ENCODE measurements at places on chromosomes 5 and 9.

GRCh38 chr9:69136779-69137178 is 37.3 kb upstream of the TJP2 start:
- no peak for DNase-seq

DNA sequence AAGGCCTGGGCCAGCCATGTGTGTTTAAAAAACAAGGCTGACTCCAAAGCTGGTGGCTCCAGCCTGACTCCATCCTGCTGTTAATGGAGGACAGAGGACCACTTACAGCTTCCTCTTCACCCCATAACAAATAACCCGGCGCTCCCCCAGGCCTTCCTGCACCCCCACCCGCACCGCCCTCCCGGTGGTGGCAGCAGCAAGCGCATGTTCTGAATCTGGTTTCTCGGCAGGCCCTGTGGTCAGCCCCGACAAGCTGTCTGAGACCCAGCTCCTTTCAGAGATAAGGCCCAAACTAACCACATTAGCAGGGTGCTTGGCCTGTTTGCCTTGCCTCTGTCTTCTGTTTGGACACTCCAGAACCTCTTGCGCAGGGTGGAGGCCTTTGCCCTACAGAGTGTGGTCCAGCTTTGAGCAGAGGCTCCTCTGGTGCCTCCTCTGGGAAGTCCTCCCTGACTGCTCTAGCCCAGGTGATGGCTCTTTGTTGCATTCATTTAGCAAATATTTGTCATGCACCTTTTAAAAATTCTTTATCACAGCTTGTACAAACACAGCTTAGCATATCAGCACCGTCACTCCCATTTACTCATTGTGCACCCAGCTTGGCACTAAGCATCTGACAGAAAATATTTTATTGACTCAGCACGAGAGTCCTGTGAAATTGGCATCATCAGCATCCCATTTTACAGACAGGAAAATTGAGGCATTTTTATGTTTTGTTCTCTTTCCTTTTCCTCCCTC is 78.4 kb downstream of the NDFIP1 start:
- no peak for DNase-seq

DNA sequence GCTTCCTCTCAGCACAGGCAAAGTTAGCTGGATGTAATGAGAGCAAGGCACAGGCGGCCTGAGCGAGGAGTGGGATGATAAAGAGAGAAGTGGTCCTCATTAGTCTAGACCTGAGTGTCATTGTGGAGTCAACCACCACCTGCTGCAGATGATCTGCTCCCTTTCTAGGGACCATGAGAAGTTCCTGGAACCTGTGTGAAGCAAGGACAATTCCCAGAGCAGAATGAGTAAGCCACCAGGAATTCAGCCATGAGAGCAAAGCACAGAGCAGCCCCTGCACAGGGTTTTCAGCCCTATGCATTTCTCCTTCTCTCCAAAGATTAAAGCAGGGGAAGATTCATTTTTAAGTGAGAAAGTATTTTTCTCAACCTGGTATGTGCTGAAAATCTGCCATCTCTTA is 146.8 kb upstream of the SPEF2 start:
- DNase-seq = no peak

DNA sequence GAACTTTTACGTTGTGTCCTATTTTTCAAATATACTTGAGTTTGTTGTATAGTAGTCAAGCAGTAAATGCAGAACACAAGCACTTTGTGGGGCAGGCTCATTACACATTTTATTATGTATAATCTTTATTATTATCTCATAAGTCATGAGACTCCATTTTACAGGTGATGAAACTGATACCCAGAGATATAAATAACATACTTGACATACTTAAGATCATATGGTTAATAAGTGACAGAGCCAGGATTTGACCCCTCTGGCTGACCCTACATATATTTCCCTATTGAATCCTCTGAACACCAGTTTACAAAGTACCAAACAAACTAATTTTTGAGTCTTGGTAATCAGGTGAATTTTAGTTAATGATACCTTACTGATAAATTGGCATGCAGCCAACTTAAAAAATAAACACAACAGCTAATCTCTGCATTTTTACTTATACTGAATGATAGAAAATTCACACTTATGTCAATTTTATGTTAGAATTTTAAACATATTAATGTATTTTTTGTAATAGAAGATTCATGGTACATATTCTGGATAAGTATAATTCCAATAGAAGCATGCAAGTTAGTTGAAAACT is 305.0 kb upstream of the MEF2C start:
- no peak for DNase-seq

DNA sequence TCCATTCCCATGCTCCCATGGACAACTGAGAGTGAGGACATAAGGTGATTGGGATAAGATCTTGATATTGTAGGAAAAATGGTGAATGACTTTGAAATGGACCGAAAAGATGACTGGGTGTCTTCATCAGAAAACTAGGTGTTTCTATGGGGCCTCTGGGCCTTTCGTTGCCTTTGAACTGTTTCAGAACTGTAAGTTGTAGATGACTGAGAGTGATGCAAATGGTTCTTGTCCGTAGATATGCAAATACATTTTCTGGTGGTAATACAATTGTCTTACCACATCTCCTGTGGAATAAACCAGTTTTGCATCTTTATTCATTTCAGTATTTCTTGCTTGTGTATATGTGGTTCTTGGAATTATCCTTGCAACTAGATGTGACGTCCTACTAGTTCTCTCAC is 16.0 kb upstream of the TEX48 start:
- DNase-seq = no peak

- DNase-seq = no peak
Measured at GRCh38 chr9:123246534-123246933, 21.9 kb downstream of the STRBP start.

DNA sequence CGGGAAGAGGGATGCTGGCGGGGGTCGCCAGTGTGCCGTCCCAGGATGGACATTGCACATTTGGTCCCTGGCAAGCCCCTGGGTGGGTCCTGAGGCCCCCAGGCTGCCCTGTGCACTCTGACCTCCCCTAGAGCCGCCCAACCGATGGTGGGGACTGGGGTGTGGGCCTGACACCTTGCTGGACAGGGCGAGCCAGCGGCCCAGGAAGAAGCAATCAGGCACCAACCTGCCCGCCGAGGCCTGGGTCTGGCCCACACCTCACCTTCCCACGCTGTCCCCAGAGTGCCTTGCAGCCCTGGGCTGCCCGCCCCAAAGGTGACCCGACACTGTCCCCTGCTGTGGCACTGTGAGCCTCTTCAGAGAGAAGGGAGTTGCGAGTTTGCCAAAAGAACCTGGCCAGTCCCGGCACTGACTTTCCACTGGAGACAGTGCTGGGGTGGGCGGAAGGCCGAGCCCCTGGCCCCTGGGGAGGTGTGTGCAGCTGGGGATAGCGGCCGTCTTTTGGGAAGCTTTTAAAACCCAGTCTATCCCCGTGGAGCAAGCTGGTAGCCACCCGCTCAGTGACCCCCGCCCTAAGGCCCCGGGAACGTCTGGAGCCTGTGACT is 12.0 kb upstream of the NRARP start:
- DNase-seq = no peak

- DNase-seq = no peak
Measured at GRCh38 chr5:123549256-123549904, 37.4 kb downstream of the CSNK1G3 start.

GRCh38 chr5:135950611-135951010 is 4.2 kb downstream of the LECT2 start:
- DNase-seq = no peak

DNA sequence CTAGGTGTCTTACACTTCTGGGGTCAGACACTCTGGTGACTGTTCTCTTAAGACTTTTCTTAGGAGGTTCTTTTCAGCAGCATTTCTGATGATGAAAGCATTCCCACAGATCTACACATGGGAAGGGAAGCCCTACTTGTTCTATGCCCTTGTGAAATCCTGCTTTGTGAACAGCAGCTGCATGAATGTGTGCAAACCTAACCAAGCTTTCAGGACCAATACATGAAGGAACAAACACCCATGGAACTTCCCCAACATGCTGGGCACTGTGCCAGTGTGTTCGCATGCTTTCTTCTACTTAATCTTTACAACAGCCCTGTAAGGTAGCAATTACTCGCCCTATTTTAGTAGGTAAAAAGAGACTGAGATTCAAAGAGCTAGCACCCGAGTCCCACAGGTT is 439.9 kb upstream of the KLF4 start:
- no peak for DNase-seq

DNA sequence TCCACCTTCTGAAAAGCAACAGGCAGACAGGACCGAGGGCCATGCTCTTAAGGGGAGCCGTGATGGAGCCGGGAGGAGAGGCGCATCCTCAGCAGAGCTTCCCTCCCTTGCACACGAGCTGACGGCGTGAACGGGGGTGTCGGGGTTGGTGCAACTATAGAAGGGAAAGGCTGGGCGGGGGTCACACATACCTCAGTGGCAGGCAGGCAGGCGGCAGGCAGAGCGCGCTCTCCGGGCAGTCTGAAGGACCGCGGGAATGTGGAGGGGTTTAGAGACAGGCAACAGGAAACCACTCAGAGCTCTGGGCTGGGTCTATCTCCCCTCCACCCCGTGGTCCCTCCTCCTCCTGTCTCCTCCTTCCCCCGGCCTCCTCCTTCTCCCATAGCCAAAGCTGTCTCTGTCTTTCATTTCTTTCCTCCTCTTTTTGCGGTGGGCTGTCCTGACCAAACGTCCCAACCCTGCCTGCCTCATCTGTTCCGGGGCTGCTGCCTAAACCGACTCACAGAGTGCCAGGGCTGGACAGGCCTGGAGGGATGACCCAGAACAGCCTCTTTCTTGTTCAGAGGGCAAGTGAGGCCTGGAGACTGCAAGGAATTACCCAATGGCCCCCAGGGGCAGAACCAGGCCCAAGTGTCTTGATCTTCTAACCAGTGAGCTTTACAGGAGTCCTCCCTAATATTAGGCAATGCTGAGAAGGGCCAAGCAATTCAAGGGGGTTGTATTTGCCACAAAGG is at the start of gene SPARC:
SPARC (minus strand) TSS at position 242 of the 734 bp plus-strand sequence. CDS start 10,727 bp downstream, outside the sequence.
- DNase-seq = peak; percentile 54

DNA sequence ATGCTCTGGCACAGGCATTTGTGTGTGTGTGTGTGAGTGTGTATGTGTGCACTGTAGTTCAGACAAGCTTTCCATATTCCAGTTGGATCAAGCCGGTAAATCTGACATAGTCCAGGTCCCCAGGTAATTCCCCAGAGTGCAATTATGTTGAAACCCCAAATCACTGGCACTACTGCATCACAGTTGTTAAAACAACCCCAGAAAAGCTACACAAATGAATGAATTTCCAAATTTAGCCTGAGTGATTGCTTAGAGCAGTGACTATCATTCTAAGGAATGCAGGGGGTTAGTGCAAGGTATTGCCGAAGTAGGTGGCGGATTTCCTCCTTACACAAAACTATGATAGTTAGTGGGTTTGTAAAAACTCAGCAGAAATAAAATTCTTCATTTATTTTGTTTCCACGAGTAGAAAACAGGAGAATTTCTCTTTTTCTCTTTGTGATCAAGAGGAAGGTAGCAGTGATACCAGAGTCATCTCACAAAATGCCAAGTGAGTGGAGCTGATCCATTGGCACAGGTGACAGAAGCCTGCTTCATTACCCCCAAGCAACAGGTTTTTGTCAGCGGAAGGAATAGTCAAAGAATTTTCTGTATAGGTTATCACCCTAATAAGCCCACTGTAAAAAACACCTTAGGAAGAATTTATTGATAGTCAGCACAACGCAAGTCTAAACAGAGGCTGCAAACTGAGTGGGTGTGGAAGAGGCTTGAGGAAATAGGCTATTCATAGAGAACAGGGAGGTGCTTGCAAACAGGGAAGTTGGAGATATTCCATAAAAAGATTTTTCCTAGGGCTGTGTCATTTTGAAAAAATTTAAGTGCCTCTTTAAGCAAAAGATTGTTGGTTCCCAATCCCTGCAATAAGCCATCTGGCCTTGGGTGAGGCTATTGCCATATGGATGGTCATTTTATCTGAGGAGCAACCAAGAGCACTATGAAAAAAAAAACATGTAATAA is 385.1 kb downstream of the CHSY3 start:
- no peak for DNase-seq

- peak; percentile 2 for DNase-seq
Measured at GRCh38 chr5:51960617-51961121, 577.4 kb downstream of the ISL1 start.

GRCh38 chr9:19440823-19441580 is 32.2 kb downstream of the ACER2 start:
- no peak for DNase-seq

DNA sequence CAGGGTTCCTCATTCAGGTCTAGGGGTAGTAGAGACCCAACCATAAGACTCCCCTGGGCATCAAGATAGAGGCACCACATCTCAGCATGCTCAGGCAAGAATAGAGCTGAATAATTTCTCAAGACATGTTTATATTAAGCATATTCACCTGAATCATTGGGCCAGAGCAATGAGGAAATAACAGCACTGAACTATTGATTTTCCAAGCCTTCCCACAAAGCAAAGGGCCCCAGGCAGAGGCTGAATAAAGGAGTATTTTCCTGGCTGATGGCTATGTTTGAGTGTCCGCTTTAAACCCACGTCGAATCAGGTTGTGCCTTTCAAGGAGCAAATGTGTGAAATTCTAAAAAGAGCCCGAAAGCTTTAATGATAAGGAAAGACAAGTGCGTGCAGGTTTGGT is 129.2 kb downstream of the HSD17B3 start:
- DNase-seq = no peak

DNA sequence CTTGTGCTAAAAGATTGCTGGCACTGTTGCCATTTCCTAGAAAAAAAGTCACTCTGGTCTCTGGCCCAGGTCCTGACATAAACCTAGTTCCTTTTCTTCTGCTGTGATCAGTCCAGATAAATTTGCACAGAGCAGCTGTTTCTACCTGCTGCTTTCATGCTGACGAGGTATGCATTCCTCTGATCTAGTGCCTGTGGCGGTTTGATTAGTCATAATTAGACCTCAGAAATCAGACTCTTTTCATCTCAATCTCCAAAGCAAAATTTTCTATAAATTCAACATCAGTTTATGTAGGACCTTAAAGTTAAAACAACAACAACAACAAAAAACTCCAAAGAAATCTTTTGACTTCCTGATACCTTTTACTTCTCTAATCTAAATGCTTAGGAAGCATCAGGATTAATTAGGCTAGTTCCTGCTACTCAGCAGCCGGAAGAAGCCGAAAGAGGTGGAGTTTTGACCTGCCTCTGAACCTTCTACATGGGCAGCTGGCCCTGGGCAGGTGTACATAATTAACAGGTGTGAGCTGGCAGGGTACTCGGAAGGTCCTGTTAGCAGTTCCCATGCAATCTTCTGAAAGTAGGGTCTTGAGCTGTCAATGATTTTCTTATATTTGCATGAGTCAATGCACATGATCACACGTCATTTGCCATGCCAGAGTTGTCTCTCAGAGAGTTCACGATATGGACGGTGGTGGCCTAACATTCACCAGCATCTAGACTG is 83.3 kb upstream of the CCDC112 start:
- no peak for DNase-seq
